Activated B cell treated with CpG ODN at 0.5 μM for 24 hours (primary cell): ENCODE measurements at places on chromosomes 3 and 15.

DNA sequence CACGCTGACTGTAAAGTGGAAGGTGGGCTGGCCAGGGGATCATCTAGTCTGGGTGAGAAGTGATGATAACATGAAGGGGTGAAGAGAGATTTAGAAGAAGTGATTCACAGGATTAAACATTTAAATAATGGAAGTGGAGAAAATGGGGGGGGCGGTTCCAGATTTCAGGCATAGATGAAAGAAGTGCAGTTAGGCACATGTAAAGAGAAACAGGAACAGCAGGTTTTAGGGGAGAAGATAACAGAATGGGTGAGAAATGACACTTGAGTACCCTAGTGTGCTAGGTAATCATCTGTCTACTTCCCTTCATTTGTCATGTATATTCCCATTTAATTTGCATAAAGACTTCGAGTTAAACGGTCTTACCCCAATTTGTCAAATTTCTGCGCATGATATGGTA is 15.3 kb downstream of the B3GNT5 start:
- DNase-seq: no peak

- DNase-seq: no peak
Observed at GRCh38 chr15:76987896-76988860, 6.7 kb upstream of the PSTPIP1 start.

DNA sequence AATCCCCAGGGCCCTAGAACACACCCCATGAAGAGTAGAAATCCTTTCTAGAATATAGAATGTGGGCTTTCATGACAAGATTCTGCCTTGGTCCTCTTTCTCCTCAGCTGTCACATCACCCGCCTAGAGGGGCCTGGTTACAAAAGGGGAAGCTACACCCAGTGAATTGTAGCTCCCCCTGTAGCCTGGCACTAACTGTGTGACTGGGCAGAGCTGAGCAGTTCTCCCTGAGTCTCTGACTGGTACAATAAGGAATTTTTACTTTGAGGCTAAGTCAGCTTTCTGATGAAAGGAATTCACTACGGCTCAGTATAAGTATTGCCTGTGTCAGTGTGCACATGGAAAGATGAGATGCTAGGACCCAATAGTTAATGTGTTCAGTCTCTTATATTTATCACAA is 28.7 kb upstream of the ZNF148 start:
- no peak for DNase-seq

- DNase-seq: no peak
Observed at GRCh38 chr3:194888916-194889315, 203.2 kb downstream of the FAM43A start.

DNA sequence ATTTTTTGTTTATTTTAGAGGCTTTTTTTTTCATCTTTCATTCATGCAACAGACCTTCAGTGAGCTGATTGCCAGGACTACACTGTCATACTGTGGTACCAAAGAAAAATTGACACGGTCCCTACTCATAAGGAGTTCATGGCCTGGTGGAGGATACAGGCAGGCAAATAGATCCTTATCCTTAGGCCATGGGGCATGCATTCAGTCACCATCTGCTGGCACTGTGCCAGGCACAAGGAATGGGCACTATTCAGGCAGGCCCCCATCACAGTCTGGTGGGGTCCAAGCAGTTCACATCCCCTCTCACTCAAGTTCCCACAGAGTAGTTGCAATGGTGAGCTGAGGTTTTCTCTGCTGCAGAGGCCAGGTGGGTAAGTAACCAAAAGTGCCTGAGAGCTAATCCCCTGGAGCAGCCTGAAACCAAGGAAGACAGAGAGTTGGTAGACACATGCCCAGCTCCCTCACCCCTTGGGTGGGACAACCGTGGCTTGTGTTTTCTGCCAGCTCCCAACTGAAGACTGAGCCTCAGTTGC is 17.3 kb downstream of the CISH start:
- DNase-seq: no peak

DNA sequence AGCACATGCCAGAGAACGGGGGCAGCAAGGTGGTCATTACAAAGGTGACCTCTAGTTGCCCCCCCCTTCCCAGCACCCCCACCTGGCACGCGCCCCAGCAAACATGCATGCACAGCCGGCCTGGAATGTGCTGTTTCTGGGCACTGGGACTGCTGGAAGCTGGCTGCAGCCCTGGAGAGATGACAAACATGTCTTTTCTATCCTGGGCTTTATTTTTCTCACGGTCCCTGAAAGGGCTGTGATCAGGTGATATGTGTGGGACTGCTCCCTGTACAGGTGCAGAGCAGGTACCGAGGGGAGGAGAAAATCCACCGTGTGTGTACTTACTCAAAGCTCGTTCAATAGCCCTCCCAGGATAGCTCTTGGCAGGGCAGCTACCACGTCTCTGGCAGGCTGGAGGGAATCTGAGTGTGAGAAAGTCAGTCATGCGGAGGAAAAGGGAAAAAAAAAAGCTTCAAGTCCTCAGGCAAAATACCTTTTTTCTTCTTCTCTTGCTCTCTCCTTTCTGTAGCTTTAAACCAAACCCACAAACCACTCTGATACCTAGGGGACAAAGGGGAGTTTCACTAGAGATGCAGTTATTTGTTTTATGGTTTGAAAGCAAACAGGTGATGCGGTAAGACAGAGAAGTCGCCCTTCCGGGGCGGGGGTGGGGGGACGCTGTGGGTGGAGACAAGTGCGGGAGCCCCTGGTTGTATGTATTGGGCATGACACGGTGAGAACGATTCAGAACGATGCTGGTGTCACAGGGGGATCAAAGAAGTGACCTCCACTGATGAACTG is 5.0 kb upstream of the HES1 start:
- DNase-seq: no peak

DNA sequence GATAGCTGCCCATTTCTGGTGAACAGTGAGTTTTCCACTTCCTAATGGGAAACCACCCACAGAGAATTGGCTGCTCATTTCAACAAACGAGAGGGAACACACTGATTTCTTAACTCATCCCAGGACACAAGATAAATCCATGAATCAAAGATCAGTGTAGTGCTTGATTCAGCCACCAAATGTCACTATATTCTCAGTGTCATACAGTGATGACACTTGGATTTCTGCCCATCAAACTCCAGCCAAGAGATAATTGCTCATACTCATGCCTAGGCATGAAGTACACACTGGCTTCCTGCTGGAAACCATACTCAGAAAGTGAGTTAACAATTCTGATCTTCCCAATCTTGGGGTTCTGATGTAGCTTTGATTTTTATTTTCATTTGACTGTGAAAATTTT is 35.4 kb upstream of the GRM7 start:
- no peak for DNase-seq

DNA sequence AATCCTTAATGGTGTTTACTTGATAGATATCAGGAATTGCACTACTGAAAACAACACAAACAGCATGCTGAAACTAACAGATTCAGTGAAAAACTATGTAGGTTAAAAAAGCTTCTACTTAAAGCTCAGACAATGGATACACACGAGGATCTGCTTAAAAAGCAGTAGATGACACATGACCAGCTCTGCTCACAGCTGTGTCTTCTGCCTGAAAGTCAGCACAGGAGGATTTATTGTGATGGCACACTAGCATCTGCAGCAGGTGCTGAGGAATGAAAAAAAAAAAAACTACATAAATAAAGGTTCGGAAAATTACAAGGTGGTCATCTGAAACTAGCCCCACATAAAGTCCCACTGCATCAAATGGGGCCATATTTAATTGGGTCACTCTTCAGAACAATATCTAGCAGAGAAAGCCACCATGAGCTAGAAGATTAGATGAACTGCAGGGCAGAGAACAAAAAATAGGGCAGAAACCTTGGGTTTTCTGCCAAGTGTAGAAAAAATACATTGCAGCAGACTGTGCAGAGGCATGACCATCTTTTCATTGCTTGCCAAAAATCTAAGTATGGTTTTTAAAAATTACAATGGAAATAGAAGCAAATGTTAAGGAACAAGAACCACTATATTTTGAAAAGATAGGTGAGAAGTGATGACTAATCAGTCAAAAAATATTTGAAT is 13.2 kb upstream of the GOLM2 start:
- DNase-seq: no peak

DNA sequence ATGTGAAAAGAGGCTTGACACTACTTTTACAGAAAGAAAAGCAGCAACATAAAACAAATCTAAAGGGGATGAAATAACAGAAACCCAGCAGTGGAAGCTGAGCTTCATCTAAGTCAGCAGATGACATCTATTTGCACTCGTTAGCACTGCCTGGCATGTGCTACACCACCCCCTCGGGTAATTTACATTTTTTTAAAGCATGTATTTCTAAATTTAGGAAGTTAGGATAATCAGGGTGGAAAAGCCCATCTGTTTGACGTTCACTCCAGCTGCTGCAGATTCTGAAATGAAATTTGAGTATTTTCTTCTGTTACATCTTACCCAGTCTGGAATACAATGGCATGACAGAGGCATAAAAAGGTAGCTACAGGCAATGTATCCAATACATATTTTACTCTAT is 20.7 kb downstream of the IGSF11 start:
- no peak for DNase-seq

GRCh38 chr3:118436697-118437262 is 597.9 kb downstream of the IGSF11 start:
- no peak for DNase-seq

DNA sequence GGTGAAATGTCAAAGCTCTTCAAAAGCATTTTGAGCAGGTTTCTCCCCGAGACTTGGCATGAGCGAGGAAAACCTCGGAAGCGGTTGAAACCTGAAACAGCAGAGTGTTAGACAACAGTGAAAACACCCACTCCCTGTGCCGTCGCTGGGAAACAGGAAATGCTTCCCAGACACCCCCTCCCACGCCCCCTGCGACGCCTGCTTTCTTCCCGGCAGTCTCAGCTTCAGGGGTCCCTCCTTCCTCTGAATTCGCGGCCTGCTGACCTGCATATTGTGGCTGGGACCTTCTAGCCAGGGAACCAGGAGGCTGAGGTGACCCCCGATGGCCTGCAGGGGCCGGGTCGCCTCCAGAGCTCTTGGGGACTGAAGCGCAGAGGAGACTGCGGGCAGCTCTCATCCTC is 250.6 kb upstream of the LYSMD4 start:
- DNase-seq: no peak

GRCh38 chr3:115713284-115713683 is 90.0 kb downstream of the GAP43 start:
- no peak for DNase-seq

DNA sequence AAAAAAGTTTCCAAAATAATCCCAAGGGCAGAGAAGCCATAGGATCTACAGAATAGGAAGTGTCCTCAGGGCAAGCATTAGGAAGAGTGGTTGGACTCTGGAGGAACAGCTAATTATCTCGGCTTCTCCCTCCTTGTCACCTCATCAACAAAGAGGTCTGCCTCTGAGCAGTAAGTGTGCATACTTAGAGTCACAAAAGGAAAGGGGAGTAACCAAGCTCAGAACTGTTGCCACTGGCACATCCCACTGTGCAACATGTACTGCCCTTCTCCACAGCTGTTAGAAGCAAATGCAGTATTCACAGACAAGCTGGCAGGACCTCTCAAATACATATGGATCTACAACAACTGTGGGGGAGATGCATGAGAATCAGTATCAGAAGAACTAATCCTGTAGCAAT is 31.5 kb downstream of the NGLY1 start:
- no peak for DNase-seq

DNA sequence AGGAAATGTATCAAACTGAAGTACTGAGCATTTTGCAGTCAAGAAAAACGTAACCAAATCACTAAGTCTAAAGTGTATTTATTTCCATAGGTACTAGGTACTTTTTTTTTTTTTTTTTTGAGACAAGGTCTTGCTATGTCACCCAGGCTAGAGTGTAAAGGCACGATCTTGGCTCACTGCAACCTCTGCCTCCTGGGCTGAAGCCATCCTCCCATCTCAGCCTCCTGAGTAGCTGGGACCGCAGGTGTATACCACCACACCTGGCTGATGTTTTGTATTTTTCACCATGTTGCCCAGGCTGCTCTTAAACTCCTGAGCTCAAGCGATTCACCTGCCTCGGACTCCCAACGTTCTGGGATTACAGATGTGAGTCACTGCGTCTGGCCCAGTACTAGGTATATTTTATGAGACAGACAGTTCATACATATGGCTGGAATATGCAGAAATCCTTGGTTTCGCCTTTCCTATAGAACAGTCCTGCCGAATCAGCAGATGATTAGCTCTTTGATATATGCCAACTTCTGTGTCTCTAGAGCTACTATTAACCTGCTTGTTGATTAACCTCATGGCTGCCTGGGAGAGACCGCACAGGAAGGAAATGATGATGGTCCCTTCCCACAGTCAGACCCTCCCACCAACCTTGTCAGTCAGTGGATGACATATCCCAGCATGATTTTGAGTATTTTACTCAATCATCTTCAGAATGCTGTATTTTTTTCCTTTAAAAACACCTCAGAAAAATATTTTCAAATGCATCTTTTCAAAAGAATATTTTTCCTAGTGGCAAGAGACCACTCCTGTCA is 32.3 kb downstream of the TMOD3 start:
- DNase-seq: no peak

DNA sequence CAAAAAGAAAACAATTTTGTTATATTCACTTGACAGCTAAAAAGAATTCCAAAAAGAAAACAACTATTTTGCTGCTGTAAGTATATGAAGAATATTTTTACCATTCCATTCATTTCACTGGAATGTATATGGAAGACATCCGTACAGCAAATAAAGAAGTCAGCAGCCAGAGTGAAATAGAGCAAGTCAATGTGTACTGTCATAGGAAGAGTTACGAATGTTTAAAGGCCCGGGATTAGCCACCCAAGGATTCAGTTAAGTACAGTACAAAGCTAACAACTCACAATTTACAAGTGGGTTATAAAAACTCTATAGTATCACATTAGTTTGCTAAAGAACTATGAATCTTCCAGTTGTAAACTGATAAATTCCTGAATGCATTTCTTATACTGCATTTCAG is 14.4 kb upstream of the XXYLT1 start:
- DNase-seq: no peak

DNA sequence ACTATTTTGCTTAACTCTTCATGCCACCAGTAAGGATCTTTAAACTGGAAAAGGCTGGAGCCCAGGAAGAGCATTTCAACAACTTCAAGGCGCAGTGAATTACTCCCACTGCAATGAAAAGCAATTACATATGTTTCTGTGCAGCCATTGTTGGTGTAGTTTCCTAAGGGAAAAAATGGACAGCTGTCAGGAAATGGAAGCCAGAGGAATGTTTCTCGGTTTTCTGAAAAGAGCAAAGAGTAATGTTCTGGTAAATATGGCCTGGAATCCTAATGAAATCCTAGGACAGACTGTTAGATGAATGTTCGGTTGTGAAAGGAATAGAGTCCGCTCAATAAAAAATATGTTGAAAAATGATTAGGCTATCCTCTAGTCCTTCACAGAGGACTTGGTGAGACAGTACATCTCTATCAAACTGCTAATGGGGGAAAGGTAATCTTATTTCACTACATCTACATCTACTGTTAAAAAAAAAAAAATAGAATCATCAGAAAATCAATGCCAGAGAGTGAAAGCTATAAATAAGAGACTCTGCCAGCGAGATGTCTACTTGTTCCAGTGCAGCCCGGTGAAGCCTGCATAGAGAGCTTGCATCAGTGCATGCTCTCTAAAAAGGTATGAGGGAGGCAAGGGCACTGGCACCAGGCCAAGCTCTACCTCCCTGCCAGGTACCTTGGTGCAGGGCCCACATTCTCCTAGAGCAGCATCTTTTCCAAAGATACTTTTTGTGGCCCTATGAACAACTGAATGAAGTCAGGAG is 68.2 kb upstream of the TJP1 start:
- no peak for DNase-seq

GRCh38 chr3:15342246-15342645 is 9.9 kb upstream of the SH3BP5 start:
- DNase-seq: no peak
